ENCODE measurements at places on chromosomes 6 and 20. TPM values are rescaled to one million over a fixed set of nuclear protein-coding genes. Genes with fewer than 3 reads are reported as not detected.
A peak's percentile ranks its signal among the peaks of the same experiment; 100 is the strongest.

The TAGAP gene
- polyA plus RNA-seq, result 1.5 TPM

DNA sequence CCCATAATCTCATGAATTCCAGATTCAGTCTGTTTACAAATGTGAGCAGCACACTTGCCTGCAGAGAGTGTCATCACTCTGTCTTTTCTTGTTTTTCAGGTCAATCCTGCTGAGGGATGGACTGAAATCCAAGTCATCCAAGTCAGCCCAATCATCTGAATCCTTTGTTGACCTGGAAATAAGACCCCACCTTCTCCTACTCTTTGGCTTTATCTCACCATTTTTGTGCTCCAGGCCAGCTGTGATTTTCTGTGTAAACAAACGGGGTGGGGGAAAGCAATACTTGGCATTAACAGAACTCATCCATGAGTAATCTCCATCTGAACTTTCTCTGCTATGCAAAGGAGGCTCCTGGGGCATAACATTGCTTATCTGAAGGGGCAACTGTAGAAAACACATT is 16.9 kb upstream of the GSTA4 start:
- DNase-seq, result no peak

DNA sequence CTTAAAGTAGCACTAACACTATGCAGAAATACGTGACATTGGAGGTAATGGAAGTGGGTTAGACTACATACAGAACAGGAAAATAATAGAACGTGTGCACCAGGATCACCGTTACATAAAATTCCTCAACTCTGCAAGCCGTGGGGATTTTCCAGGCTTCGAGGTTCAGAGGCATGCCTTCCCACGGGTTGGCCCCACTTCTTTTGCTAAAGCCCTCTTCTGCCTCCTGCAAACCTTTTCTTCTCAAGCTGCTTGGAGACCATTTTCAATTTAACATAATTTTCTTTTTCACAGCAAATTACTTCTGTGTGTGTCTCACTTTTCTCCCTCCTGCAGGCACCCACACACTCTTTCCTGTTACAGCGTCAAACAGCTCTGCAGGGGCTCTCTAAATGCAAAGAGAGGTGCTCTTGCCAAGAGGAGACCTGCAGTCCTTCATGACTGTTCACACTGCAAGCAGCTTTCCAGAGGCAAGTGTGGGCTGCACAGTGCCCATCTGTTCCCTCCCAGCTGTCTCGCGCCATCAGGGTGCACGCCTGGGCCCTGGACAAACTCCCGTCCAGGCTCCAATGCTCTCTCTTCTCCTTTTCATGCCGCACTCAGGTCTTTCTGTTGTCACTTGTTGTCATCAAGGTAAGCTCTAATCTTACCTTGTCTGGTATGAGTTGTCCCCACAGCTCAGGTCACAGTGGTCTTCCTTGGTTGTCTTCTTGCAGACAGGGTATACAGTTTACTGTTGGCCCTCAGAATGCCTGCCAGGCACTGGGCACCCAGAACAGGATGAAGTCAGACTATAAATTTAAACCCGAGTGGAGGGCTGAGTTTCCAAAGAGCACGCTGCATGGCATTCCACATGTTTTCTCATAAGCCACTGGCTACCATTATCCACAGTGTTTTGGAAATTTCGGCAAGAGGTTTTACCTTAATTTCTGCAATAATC is 164.8 kb upstream of the GGTLC1 start:
- DNase-seq, result no peak

DNA sequence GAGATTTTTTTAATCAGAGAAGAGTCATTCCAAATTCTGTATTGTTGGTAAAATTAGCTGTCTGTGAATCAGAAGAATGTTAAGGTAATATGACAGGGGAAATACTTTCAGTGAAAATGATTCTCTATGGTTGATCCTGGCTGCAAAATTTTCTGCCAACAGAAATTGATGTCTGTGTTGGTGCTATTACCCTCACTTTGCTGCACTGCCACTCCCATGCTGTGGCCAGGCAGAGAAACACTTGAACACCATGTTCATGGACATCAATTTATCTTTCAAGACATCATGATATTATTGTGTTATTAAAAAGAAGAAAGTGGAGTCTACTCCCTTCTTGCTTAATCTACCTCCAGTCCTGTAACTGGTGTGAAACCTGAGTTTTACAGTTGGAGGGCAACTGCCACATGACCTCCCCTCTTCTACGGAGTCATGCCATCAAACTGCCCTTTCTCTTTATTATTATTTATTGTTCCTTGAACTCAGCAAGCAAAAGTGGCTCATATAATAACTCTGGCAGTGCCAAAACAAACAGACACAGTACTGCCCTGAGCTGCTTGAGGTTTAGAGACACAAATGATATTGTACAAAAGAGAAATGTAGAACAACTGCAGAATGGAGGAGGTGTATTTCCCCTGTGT is 288.0 kb upstream of the JAG1 start:
- DNase-seq, result no peak

GRCh38 chr20:46027245-46027853 is 1.7 kb upstream of the SLC12A5 start:
- DNase-seq, result peak; percentile 39

GRCh38 chr6:26097268-26097875 is 10.1 kb downstream of the HFE start:
- DNase-seq, result peak; percentile 78

GRCh38 chr6:151676460-151676945 is 131.0 kb upstream of the ESR1 start:
- no peak for DNase-seq

- no peak for DNase-seq
Observed at GRCh38 chr20:58547623-58548475, 32.6 kb upstream of the APCDD1L start.

GRCh38 chr6:56930846-56931245 is 24.1 kb upstream of the BEND6 start:
- DNase-seq, result no peak

Data from left lung (tissue), 14 donors.